ENCODE measurements at places on chromosomes 5 and 9.

- DNase-seq, result no peak
These were observed 5.4 kb downstream of the DMRT1 start for GRCh38 chr9:846852-847251.

GRCh38 chr5:88881571-88881971 lies 1.4 kb downstream of the MEF2C start:
- no peak for DNase-seq

GRCh38 chr9:83062651-83063527 lies at the start of gene RASEF:
Gene RASEF, minus strand, starts transcription at chr9:83063142. Its CDS starts 275 bp downstream, at chr9:83062867.
- peak; percentile 58 for DNase-seq

DNA sequence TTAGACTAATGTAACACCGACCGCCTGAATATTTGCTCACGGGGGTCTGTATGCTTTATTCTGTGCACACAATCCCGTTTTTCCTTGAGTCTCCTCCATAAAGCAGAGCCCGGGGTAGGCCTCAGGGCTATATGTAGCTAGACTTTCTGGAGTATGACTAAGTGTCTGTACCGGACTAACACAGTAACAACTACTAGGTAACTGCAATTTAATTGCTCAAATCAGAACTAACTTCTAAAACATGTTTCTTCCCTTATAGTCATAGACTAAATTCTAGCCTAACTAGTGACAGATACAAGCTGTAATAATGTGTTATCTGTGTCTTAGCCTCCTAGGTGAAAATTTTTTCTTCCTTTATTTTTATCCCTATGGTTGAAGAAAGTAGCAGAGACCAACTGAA lies 2.1 kb downstream of the REEP5 start:
- no peak for DNase-seq

- no peak for DNase-seq
These were observed 101.1 kb upstream of the NR4A3 start for GRCh38 chr9:99720455-99721050.

GRCh38 chr9:123957731-123958130 lies 27.8 kb upstream of the DENND1A start:
- DNase-seq, result no peak

DNA sequence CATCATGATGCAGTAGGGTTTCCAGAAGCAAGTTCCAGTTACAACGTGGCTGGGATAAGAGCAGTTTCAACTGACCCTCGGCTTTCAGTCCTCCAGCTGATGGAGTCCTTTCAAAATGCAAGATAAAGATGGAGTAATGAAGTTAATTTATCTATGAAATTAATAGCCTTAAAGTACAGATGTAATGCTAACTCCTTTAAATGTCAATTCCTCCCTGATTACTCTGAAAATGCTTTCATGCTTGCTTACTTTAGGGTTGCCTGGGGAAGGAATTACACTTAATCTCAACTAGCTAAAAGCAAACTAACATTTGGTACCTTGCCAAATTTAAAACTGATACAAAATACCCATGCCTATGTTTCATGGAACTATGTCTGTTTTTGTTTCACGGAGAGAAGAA lies 178.4 kb downstream of the KIAA0825 start:
- DNase-seq, result no peak

DNA sequence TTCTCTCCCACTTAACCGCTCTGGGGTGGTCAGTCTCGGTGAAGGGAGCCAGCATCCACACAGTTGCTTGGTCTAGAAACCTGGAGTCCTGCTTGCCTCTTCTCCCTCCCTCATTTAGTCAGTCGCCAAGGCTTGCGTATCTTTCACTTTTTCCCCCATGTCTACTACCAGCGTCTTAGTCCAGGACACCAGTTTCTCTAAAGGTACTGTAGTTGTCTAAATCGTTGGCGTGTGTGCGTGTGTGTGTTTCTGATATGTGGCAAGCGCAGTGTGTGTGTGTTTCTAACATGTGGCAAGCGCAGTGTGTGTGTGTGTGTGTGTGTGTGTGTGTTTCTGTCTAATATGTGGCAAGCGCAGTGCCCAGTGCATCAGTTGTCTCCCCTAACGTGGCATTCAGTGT lies 641 bp downstream of the ATP6V1G1 start:
- no peak for DNase-seq

DNA sequence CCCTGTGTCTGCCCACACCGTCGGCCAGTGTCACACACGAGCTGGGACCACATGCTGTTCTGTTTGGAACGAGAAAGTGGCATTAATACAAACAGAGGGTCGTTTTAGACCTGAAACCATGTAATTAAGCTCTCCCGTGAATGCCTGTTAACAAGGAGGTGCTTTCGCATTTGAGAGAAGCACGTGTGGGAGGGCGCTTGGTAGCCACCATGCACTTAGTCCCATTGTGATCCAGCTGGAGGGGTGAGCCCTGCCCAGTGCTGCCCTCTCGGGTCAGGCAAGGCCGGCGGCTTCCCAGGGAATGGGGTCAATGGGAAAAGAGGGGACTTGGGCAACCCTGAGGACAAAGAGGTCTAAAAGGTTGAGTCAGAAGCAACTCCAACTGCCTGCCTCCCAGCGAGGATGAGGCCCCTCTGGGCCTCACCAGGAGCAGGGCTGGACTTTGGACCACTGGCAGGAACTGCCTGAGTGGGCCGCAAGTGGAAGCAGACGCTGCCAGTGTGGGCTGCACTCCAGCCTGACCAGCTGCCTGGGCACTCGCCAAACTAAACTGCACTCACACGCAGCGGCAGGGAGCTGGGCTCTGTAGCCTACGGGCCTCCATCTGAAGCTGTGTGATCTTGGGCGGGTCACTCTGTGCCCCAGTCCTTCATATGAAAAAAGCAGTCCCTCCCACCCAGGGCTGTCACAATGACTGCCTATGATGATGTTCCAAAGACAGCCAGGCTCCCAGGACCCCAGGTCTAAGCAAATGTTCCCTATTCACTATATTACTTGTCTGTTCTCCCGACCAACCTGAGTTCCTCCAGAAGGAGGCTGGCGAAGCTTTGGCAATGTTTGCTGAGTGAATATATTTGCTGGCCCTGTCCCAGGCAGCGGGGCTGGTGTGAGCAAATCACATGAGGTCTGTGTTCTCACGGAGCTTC lies 195.7 kb downstream of the CDK5RAP2 start:
- DNase-seq, result no peak

- no peak for DNase-seq
These were observed 654 bp downstream of the RANBP6 start for GRCh38 chr9:6014670-6015270.

DNA sequence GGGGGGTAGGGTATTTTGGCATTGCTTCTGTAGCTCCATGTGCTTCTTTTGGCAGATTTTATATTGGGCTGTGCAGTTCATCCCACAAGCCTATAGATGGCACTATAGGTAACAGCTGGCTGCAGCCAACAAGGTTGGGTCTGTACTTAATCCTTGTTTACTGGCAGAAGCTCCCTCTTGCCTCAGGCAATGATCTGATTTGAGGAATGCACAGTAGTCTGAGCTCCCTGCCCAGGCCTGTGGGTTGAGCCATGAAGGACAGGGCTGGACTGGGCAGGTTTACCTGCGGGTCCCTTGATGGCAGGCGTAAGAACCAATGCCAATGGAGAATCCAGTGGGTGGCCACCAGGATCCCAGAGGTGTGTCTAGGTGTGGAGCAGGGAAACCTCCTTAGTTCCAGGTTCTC lies 11.7 kb upstream of the OR1J2 start:
- peak; percentile 91 for DNase-seq

GRCh38 chr9:101652601-101653175 lies 57.9 kb upstream of the PPP3R2 start:
- DNase-seq, result no peak

DNA sequence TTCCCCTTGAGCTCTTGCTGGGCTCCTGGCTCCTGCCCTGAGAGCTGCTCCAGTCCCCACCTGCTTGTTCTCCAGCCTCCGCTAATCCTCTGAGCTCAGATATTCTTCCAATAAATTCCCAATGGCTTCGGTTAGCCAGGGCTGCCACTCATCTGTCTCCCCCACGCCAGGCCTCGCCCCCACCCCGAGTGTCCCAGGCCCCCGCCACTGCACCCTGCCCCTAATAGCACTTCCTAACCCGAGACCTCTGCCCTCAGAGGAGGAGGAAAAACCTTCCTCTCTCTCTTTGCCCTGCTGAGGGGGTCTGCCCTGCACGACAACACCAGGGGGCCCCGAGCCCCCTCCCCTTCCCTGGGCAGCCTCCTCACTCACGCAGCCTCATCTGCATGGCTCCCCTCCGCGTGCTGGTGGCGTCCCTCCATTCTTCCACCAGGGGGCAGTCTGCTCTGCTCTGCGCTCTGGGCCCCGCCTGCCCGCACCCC lies 5.4 kb upstream of the LCN15 start:
- peak; percentile 80 for DNase-seq

DNA sequence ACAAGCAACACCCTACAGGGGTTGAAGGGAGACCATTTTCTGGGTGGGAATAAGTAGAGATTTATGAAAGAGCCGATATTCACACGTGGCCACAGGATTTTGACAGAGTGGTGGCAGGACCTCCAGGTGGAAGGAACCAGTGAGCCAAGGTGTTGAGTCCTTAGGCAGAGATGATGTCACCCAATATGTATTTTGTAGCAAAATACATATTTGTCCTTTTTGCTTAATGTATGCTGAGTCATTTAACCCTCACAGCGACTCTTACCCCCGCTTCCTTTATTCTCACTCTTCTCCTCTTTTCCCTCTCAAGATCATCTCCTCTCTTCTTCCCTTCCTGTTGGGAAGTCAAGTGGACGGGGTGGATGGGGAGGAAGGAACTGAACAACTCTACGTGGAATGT lies 215.7 kb upstream of the S1PR3 start:
- DNase-seq, result peak; percentile 56
